ENCODE measurements at places on chromosomes 5 and 9.

DNA sequence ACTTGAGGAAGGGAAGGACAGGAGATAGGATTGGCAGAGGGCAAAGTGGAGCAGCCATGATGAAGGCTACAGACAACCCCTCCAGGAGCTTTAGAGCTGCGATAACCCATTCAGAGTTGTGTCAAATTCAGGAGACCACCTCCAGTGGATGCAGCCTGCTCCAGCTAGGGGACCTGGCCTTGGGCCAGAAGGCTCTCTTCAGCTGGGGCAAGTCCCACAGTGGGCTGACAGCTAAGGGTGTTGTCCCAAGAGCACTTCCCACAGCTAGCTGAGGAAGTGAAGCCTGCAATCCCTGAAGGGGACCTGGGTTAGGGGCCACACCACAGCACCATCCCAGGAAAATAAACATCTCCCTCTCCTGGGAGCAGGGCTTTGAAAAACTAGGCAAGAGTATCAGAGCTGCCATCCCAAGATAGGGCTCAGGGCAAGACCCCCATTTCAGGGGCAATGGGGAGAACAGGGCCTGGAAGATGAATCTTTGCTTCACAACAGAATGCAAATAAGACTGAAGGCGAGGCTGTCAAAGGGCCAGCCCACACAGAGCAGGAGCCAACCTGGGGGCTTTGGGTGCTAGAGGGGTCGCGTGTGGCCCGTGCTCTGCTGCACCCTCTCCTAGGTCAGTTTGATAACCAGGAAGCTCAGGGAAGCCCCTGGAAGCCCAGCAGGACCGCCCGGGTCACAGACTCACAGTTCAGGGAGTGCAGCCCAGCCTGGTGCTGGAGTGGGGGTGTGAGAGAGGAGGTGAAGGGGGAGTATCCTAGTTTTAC, 19.3 kb upstream of the DAPK1 start:
- no peak for DNase-seq

DNA sequence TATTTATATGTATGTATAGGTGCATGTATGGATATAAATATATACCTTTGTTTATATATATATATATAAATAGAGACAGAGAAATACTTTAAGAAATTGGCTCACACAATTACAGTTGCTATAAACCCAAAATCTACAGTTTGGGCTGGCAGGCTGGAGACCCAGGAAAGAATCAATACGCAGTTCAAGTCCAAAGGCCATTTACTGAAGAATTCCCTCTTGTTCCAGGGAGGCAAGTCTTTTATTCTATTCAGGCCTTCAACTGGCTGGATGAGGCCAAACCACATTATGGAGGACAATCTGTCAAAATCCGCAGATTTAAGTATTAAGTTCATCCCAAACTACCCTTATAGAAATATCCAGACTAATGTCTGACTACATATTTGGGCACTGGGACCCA, 144.7 kb downstream of the ARL15 start:
- no peak for DNase-seq

- DNase-seq = no peak
These were observed 243.8 kb upstream of the ZNF462 start for GRCh38 chr9:106619211-106619610.

DNA sequence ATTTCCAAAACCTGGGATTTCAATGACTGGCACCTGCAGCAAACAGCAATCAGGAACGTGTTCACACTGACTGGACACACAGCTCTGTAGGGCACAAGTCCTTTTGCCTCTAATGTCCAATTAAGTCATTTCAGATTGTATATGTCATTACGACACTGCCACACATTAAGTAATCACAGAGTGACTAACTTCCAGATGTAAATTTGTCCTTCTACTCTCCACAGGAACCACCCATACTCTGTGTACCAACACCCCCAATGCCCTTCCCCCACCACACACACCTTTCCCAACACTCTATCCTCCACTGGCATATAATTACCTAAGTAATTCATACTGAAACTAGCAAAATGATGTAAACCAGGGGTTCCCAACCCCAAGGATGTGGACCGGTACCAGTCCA, 30.5 kb downstream of the LARS1 start:
- no peak for DNase-seq

DNA sequence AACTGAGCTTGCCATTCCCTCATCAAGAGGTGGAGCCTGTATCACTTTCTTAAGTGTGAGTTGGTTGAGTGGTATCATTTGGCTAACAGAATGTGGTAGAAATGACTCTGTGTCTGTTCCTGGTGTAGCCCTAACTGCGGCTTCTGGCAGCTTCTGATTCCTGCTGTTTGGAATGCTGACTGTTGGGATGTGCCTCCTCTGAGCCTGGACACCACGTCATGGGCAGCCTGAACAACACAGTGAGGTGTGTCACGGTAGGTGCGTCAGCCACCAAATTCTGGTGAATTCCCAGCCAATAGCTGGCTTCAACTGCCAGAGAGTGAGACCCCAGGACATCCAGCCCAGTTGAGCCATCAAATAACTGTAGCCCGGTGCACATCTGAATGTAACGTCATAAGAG, 6.1 kb upstream of the C9orf152 start:
- no peak for DNase-seq

- no peak for DNase-seq
These were observed 349.6 kb upstream of the IRX2 start for GRCh38 chr5:3100921-3101551.

- DNase-seq = no peak
These were observed 937.2 kb upstream of the TYRP1 start for GRCh38 chr9:11755951-11756350.

- DNase-seq = no peak
These were observed 109.2 kb downstream of the ADAMTS19 start for GRCh38 chr5:129569295-129569694.

GRCh38 chr5:54344653-54345052, 34.3 kb upstream of the ARL15 start:
- no peak for DNase-seq

DNA sequence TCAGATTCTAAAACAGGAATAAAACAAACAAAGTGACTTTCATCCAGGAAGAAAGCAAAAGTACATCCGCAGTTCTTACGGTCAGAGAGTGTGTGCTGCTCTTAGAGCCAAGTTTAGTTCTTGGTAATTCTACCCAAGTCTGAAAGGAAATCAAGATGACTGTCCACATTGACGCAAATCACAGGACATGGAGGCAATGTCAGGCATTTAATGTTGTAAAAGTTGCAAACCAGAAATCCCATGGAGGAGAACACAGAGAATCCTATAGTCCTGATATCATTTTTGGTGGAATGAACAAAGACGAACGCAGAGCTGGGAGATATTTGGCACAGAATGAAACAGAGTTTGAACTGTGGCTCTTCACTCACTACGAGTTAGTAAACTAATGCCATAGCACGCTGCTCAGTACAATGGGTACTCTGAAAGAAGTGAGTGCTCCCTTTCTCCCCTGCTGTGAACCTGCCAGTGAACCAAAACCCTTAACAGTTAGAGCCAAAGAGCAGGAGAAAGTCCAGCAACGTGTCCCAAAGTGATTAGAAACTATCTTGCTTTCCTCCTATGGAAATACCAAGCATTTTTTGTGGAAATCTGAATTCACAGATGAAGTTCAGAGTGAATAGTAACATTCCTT, 74.3 kb downstream of the MUSK start:
- no peak for DNase-seq

DNA sequence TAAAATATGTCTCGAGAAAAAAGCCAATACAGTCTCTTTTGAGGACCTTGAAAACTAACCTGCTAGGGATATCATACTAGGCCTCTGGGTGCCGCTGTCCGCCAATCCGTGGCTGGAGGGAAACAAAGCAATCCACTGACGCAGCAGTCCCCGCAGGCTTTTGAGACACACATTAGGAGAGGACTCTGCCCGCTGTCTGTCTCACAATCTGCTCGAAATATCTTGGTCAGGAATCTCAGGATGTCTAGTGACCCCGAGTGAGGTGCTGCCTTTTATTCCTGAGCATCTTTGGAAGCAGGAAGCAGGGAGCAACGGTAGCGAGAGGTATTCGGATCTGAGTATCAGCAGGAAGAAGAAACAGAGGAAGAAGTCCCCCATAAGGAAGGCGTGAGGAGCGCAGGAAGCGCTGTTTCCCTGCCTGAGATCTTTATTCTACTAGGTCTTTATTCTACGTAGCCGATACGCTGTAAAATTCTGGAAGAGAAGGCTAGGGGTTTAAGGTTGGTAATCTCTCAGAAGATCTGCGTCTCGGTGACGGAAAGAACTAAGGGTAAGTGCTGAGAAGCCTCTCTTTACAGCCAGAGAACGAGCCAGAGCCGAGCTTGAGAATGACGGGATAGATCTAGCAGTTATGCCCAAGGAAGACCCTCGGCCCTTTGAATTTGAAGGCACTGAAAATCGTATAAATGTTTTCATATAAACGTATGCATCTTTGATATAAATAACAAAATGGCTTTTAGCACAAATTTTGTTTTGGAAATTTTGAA, 4.0 kb upstream of the PCDHGA1 start:
- peak; percentile 82 for DNase-seq

- DNase-seq = no peak
These were observed 178.8 kb upstream of the HAPLN1 start for GRCh38 chr5:83899326-83899970.

- no peak for DNase-seq
These were observed 4.1 kb downstream of the IPPK start for GRCh38 chr9:92665836-92666235.

- no peak for DNase-seq
These were observed 6.3 kb downstream of the MEF2C start for GRCh38 chr5:88876714-88877113.

DNA sequence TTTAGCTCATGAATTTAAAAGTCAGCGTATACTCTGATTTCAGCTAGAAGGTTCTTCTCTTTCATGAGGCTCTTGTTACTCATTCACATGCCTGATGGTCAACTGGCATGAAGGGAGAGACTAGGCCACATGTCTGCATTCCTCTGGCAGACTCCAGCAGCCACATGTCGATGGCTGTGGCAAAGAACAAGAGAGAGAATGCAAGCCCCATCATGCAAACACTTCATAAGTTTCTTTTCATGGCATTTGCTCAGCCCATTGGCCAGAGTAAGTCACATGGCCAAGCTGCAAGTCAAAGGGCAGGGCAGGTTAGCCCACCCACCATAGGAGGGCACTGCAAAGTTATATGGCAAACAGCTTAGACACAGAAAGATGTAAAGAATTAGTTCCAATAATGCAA, 5.4 kb downstream of the KCNV2 start:
- DNase-seq = no peak

DNA sequence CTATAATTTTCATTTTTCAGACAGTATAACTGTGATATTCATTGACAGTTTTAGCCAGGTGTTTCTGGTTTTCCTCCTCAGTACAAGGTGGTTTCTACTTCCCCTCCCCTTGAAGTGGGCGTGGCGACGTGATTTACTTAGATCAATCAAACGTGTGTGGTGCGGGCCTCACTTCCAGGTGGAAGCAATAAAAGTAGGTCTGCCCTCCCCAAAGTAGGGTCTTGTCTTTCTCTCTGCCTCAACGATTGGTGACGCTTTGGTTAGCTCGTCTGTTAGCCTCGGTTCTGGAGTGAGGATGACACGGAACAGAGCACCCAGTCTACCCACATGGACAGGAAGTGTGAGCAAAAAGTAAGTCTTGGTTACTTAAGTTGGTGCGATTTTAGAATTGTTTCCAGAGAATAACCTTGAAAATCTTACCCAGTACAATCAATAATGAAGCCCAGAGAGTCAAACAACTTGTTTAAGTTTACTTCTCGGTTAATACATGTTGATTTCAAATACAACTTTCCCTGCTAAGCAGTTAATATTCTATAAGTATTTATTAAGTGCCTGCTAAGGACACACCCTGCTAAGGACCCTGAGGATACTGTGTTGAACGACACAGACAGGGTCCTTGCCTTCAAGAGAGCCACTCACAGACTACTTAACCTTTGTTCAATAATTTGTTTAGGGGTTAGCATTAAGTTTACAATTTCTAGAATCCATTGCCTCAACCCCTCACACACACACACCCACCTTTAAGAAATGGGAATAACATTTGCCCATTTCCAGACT, 48.4 kb downstream of the COX7C start:
- DNase-seq = no peak

GRCh38 chr5:57727591-57727990, 245.0 kb upstream of the ACTBL2 start:
- DNase-seq = no peak

DNA sequence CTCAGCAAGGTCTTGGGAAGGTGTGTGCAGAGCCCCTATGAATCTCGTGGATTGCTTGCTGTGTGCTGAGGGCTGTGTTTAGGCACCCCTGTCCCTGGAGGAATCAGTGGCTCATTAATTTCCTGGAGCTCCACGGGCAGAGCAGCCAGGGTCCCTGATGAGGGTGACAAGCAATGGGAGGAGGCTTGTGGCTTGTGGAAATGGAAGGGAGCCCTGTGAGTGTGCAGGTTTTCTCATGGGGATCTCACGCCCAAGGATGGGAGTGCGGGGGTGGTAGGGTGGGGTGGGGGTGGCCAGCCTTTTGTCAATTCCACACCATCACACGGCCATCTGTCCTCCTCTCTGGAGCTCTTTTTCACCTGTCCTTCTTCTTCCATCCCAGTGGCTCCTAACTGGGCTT, 25.3 kb downstream of the PHF2 start:
- DNase-seq = no peak

DNA sequence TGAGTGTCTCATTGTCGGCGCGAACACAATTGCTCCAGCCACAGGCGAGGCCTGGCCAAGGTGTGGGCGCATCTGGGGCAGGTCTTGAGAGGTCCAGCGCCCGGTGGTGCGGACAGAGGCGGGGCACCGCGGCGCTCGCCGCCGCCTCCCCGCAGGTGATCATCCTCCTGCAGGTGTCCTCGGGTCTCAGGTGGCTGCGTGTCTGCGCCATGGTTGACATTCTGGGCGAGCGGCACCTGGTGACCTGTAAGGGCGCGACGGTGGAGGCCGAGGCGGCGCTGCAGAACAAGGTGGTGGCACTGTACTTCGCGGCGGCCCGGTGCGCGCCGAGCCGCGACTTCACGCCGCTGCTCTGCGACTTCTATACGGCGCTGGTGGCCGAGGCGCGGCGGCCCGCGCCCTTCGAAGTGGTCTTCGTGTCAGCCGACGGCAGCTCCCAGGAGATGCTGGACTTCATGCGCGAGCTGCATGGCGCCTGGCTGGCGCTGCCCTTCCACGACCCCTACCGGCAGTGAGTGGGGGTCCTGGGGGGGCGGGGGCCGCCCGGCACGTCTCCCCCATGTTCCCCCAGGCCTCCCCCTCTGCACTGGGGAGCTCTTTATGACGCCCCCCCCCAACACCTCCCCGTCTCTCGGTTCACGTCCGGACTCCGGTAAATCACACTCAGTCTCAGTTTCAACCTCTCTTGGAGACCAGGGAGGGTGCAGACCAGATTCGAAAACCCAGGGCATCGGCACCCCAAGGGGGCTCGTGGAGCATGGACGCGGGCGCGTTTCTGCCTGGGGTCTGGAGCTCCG, 446 bp downstream of the NXNL2 start:
- peak; percentile 67 for DNase-seq

DNA sequence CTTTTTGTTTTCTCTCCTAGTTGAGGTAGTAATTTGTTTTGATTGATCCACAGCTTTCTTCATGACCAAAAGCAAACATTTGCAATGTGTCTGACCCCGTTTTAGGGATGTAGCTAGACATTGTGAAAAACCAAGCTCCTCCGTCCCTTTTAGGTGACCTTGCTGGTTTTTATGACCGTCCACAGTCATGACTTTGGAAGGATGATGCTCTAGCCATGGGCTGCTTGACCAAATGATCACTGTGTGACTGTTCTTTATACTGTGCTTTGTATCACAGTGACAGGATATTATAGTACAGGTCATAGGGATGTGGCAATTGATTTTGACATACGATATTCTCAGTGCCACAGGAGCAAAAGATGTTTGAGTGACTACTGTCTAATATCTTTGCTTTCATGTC, 54.4 kb downstream of the KCNN2 start:
- no peak for DNase-seq
